ENCODE measurements at places on chromosomes 2 and 18. TPM values are rescaled to one million over a fixed set of nuclear protein-coding genes. Genes with fewer than 3 reads are reported as not detected.

The ACKR3 gene
- total RNA-seq = 31.1 TPM

The PRKAG3 gene
- total RNA-seq = 0.14 TPM

The UGT1A4 gene
- not detected for total RNA-seq

The ITGB6 gene
- 1.1 TPM for total RNA-seq

The KRTCAP3 gene
- total RNA-seq = 1.3 TPM

The AMER3 gene
- not detected for total RNA-seq

The OSBPL1A gene
- total RNA-seq = 86.3 TPM

The ALPP gene
- total RNA-seq = not detected

The SLC16A14 gene
- 3.4 TPM for total RNA-seq

The UGT1A6 gene
- total RNA-seq = not detected

The TTC27 gene
- 10.1 TPM for total RNA-seq

The TRIM43 gene
- not detected for total RNA-seq

The PTMA gene
- total RNA-seq = 231 TPM

The TMEM131 gene
- 28.8 TPM for total RNA-seq

The SP140 gene
- total RNA-seq = 1.4 TPM

The PHOSPHO2 gene
- 4.6 TPM for total RNA-seq

The C2orf80 gene
- not detected for total RNA-seq

The REG3A gene
- not detected for total RNA-seq

The TNFRSF11A gene
- 3.5 TPM for total RNA-seq

The CD8B gene
- total RNA-seq = 0.45 TPM

The ZSWIM2 gene
- not detected for total RNA-seq

The CROCC2 gene
- not detected for total RNA-seq

The FEV gene
- total RNA-seq = not detected

The PRSS56 gene
- total RNA-seq = 0.11 TPM

The MARCHF4 gene
- total RNA-seq = 0.14 TPM

The SEMA4C gene
- 25.5 TPM for total RNA-seq

The ILKAP gene
- total RNA-seq = 24.4 TPM

The GALNT5 gene
- total RNA-seq = 0.97 TPM

The ACADL gene
- 2.8 TPM for total RNA-seq

The POMC gene
- total RNA-seq = 5.4 TPM

The NAT8 gene
- total RNA-seq = not detected

The SAG gene
- not detected for total RNA-seq

The GTF2A1L gene
- not detected for total RNA-seq

The ASB18 gene
- 3.4 TPM for total RNA-seq

The ASTL gene
- not detected for total RNA-seq

The PJVK gene
- total RNA-seq = 2.2 TPM

The RAPGEF4 gene
- total RNA-seq = 8.8 TPM
